ENCODE measurements at places on chromosomes 16 and 17.
A peak's percentile ranks its signal among the peaks of the same experiment; 100 is the strongest.

GRCh38 chr16:24966031-24966430 is 49.1 kb downstream of the ARHGAP17 start:
- no peak for DNase-seq

DNA sequence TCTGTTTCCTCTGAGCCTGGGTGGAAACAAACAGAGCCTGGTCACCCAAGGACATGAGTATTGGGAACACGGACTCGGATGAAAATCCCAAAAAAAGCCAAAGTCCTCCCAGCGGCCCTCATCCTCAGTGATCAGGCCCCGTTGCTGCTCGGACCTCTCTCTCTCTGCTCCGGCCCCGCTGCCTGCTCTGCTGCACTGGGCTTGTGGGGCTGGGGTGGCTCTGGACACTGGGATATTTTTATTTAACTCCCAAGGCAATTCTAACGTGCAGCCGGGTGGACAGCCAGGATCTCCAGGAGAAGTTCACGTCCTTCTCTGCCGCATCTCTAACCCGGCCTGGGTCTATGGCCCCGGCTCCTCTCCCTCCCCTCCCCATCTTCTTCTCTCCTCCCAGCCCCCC is 280.9 kb upstream of the TNRC6C start:
- no peak for DNase-seq

GRCh38 chr16:49335828-49336227 is 37.8 kb upstream of the C16orf78 start:
- no peak for DNase-seq

DNA sequence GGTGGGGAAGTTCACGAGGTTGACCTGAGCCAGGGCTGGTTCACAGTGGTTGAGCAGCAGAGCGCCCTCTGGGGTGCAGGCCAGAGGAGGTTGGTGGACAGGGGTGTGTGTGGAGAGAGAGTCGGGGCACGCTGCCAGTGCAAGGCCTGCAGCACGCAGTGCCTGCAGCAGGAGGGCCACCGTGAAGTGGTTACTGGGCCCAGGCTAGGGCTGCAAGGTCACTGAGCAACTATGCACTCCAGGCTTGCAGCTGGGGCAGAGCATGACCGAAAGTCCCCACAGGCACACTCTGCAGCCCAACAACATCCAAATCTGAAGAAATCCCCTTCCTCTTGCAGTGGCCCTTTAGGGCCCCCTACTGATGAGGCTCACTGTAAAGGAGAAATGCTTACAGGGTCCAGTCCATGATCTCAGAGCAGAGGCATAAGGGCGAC is 89.1 kb upstream of the NOL11 start:
- no peak for DNase-seq

- DNase-seq: no peak
Measured at GRCh38 chr17:60522889-60523626, 3.0 kb downstream of the APPBP2 start.

DNA sequence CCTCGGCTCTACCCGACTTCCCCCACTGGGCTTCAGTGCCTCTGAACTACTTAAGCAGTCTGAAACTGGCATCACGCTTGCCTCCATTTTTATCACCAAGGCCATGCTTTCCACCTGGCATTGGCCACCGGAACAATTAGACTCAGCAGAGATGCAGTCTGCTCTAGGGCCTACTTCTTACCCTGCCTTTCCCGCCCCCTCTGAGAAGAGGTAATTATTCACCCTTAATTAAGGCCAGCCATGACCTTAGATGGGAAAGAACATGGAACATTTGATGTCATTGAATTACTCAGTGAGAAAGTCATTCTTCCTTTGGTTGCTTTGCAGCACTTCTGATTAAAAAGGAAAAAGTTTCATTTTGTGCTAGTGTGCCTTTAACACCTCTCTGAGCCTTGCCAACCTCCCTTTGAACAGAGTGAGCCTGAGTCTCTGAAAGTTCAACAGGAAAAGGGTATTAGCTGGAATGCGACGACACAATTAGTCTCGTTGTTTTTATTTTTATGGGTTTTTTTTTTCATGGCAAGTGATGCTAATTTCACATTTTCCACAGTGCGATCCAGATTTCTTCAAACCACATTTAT is 60.9 kb upstream of the TNRC6A start:
- DNase-seq: peak; percentile 74

DNA sequence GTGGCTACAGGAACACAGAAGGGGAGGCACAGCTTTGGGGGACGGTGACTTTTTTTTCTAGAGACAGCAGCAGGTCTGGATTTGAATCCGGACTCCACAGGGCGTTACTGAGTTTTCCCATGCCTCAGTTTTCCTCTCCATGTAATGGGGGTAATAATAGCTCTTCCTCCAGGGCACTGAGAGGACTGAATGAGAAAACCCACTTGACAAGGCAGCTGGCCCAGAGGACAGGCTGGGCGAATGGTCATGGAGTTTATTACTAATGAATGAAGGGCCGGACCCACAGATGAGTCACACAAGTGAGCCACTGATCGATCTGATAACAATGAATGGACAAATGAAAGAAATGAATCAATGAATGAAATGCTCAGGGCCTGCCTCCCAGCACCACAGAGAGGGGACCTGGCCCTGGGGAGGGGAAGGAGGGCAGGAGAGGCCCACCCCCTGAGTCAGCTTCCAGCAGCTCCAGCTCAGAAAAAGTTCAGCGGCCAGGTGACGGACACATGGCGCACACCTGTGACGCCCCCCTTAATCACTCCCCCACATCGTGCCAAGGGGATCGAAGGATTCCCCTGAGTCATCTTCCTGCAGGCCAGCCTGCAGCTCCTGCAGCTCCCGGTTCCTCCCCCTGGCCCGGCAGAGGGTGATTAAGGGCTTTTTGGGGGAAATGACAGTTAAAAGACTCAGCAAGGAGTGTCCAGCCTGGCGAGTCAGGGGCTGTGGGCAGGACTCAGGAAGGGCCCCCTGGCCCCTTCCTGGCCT is 54.3 kb downstream of the SOCS1 start:
- DNase-seq: no peak

GRCh38 chr16:79037521-79038373 is 562.8 kb downstream of the MAF start:
- DNase-seq: no peak

DNA sequence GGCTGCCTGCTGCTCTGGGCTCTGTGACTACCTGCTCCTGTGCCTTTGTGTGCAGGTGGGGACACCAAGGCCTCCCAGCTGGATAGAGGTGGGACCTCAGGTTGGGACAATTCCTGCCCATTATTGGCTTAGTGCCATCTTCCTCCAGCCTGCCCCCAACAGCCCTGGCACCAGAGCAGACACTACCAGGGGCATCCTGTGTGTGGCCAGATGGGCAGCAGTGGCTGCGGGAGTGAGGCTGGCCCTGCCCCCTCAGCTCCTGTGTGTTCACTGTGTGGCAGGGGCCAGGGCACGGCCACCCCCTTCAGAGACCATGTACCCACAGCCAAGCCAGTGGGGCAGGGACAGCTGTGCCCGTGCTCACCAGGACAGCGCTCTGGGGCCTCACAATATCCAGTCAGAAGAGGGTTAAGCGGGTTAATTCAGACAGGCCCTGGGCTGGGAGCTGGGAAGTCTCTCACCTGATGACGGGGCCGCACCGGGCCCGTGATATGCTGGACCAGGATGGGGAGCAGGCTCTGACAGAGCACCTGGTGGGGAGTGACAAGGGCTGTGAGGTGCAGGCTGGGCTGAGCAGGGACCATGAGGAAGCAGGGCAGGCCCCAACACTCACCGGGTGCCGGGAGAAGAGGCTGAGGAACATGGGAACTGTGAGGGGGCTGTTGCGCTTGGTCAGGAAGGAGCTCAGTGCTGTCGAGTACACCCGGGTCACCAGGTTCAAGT is 13.0 kb downstream of the MYBBP1A start:
- DNase-seq: no peak

- no peak for DNase-seq
Measured at GRCh38 chr16:85328676-85329058, 216.4 kb upstream of the CIBAR2 start.

GRCh38 chr17:33858121-33858520 is 397.0 kb upstream of the CCL2 start:
- no peak for DNase-seq

DNA sequence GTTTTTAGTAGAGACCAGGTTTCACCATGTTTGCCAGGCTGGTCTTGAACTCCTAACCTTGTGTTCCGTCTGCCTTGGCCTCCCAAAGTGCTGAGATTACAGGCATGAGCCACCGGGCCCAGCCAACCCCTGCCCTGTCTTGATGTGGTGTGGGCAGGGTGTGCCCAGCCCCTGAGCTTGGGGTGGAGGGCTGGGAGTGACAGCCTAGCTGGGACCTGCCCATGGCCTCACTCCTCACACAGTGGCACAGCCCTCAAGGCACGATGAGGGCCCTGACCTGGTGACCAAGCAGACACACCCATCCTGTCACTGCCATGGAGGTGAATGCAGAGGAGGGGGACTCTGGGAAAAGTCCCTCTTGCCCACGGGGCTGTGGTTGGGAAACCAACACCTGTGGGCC is 3.0 kb downstream of the IL32 start:
- DNase-seq: no peak

GRCh38 chr16:15897121-15897780 is 8.8 kb upstream of the CEP20 start:
- no peak for DNase-seq

DNA sequence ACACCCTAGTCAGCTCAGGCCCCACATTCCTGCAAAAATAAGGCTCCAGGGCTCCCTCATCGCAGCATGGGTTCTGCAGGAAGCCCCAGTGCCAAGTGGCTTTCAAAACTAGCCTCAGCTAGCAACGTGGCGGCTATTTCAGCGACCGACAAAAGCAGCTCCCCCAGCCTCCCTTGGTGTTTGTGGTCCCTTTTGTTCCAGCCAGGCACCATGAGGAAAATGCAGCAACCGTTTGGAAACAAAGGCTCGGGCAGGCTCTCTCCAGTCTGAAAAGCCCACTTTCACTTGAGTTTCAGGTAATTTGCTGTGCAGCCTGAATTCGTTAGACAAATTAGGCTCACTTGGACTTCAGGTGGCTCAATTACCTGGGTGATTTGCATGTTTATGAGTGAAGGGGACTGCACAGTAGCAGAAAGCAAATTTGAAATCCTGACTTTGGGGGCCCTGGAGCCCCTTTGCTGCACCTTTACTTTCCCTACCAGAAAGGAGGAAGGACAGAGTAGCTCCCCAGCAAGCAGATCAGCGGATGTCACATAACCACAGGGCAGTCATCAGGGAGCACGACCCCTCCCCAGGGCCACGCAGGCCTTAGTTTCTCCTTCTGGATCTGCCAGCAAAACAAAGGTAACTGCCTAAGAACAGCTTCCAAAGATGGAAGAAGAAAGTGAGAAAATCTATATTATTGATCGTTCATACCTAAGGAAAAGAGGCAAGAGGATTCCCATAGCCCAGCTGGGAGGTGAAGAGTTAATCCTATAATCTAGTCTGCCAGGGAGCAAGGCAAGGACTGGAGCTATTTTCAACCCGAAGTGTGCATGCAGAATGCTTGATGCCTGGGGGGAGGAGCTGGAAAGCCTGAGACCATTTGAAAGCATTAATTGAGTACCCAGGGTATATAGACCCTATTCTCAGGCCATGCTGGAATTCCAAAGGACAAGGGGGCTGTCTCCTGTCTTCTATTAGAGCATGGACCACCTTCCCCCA is 143.1 kb upstream of the SDK2 start:
- no peak for DNase-seq

- no peak for DNase-seq
Measured at GRCh38 chr16:90035902-90036301, 16.6 kb upstream of the DBNDD1 start.

- DNase-seq: no peak
Measured at GRCh38 chr16:22413819-22414218, 39.4 kb upstream of the CDR2 start.

GRCh38 chr16:24801761-24802302 is 43.9 kb upstream of the SLC5A11 start:
- DNase-seq: no peak

- DNase-seq: peak; percentile 49
Measured at GRCh38 chr16:88534638-88535190, 35.5 kb upstream of the ZC3H18 start.

DNA sequence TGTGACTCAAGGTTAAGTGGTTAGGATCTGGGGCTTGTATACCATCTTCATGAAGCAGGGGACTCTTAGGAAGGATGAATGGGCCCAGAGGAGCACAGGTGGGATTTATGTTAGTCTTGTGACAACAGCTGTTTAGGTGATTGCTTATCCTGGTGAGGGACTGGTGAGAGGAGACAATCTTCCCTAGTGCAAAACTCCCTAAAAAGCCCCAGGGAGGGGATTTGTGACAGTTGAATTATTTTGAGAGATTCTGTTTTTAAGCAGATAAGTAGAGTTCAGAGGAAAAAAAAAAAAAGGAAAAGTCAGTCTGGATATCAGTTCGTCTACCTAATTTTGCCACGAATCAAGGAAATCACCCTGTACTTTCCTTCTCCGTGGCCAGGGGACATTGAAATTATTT is 35.1 kb upstream of the SEC14L1 start:
- DNase-seq: no peak

- peak; percentile 37 for DNase-seq
Measured at GRCh38 chr16:69150146-69150865, 17.9 kb downstream of the UTP4 start.

DNA sequence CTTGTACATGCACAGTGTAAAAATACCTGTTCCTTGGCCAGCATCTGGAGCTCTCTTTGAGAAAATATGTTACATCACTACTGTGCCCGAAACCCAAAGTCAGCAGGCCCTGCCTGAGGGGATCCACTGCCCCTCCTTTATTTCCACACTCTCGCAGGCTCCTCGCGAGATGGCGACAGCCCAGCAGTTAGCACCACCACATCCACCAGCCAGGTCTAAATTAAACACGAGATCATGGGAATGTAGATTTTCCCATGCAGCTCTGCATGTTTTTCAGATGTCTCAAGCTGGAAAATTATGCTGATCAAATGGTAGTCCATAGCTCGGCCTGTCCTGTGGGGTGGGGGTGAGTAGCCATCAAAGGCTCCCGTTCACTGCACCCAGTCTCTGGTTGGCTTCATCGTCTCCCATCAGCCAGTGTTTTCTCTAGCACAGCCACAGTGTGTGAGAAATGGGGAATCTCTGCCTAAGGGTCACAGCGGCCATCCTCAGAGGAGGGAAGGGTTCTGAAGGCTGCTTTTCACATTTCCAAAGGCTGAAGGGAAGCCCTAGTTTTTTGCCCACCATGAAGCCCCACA is 34.7 kb downstream of the EPN2 start:
- no peak for DNase-seq

- DNase-seq: peak; percentile 78
Measured at GRCh38 chr17:41547921-41548843, 20.1 kb upstream of the KRT19 start.

DNA sequence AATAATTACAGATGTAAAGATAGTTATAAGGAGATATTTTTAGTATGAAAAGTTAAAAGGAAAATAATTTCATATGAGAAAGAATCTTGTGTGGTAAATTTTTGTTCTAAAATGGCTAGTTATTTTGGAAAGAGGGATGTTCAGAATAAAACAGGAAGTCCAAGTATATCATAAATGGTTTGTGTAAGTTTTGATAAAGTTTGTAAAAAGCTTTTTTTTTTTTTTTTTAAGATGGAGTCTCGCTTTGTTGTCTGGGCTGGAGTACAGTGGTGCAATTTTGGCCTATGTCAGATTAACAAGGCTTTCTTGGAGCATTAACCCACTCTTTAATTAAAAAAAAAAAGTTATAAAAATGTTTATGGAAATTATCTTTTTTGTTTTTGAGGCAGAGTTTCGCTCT is 8.2 kb upstream of the CDK10 start:
- no peak for DNase-seq

- DNase-seq: no peak
Measured at GRCh38 chr17:72090108-72090507, 30.7 kb upstream of the SOX9 start.
